ENCODE measurements at places on chromosomes 4 and X.

GRCh38 chr4:165364452-165365080 is 14.2 kb upstream of the CPE start:
- DNase-seq = no peak

DNA sequence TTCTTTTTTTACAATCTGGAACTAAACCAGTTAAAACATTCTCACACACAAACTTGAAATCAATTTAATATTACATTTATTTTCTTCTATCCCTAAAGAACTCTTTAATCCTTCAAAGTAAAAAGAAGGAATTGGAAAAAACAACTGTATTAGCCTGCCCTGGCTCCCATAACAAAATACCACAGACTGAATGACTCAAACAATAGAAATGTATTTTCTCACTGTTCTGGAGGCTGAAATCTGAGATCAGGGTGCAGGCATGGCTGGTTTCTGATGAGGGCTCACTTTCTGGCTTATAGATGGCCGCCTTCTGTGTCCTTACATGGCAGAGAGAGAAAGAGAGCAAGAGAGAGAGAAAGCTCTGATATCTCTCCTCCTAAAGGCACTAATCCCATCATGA is 149.4 kb downstream of the PDGFRA start:
- DNase-seq = no peak

GRCh38 chrX:40083120-40083978 is 14.4 kb downstream of the BCOR start:
- no peak for DNase-seq

DNA sequence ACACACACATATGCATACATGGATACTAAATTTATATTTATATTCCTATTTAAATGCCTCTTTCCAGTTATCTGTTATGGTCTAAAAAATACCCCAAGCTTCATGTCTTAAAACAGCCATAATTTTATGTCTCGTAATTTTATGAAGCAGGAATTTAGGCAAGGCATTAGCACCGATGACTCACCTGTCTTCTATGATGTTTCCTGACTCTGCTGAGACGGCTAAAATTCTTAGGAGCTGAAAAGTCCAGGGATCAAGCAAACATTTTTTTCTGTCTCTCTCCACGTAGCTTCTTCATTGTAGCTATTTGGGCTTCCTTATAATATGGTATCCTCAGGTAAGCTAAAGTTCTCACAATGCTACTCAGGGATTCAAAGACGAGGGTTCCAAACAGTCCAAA is 930.3 kb downstream of the STIM2 start:
- no peak for DNase-seq

- peak; percentile 31 for DNase-seq
Observed at GRCh38 chr4:42995343-42995944, 102.9 kb downstream of the GRXCR1 start.

DNA sequence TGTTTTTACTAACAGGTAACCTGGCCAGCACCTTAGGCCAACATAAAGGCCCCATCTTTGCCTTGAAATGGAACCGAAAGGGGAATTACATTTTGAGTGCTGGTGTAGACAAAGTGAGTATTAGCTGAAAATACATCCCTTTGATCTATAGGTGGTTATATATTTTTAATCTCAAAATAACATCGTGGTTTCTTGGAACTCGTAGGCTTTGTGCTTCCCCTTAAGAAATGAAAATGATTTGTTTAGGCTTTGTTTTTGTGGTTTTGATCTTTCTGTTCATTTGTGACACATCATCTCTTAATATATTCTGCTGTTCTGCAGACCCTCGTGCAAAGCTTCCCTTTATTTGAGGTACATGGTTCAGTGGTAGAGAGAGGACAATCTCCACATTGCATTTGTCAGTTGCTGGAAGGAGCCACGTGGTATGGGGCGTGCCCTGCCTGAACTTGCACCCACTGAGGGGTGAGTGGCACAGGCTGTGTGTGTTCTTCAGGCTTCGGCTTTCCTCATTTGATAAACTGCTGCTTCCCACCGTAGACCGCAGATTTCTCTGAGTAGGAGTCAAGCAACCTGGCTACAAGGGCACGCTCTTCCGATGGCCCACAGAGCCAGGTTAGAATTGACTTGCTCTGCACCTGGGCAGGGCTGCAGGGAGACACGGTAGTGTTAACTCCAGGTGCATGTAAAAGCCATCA is 72.2 kb downstream of the GPR143 start:
- no peak for DNase-seq

GRCh38 chr4:186228514-186228894 is 1.2 kb downstream of the KLKB1 start:
- no peak for DNase-seq

- no peak for DNase-seq
Observed at GRCh38 chr4:139734201-139734874, 68.7 kb downstream of the MGST2 start.

GRCh38 chr4:48203819-48204218 is 65.8 kb downstream of the TEC start:
- no peak for DNase-seq

DNA sequence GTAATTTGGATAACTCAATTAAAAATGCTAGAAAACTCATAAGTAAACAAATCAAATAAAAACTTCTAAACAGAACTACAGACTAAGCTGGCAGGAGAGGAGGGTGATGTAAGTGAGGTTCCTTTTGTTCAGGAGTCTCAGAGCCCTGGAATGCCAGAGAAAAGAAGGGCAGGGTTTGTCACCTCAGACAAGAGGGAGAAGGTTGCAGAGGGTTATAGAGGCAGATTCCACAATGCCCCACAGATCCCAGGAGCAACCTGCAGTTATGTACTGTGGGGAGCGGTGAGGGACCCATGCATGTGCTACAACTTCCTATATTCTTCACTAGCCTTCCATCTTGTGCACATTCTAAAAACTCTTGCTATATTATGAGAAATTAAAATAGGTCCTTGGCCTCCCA is 129.7 kb downstream of the CFAP299 start:
- no peak for DNase-seq
